ENCODE measurements at places on chromosomes 16 and 17. TPM values are rescaled to one million over a fixed set of nuclear protein-coding genes. Genes with fewer than 3 reads are reported as not detected.

Gene SLC9A5
- polyA plus RNA-seq = 0.43 TPM

Gene TNFRSF13B
- polyA plus RNA-seq = 0.29 TPM

Gene DNAAF1
- polyA plus RNA-seq = 0.39 TPM

Gene GSE1
- 8.9 TPM for polyA plus RNA-seq

Gene CDR2L
- 4.3 TPM for polyA plus RNA-seq
